SK-MEL-5 (cell line): ENCODE measurements at places on chromosomes 2 and 18.

GRCh38 chr2:109690457-109690821 is 76.3 kb downstream of the SOWAHC start:
- DNase-seq = no peak

DNA sequence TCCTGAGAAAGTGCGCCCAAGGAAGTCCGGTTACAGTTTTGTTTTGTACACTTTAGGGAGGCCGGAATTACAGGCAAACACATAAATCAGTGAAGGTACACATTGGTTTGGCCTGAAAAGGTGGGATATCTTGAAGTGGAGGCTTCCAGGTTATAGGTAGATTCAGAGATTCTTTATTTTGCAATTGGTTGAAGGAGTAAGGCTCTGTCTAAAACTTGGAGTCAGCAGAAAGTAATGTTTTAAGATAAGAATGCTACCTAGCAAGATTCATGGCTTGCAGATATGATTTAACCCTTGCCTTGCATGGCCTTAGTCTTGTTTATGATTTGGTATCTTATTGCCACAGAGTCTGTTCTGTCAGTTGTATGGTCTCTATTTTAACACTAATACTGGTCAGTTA is 165.9 kb upstream of the NDUFV2 start:
- no peak for DNase-seq

- no peak for DNase-seq
These were observed 22.5 kb downstream of the CFLAR start for GRCh38 chr2:201138401-201138970.

DNA sequence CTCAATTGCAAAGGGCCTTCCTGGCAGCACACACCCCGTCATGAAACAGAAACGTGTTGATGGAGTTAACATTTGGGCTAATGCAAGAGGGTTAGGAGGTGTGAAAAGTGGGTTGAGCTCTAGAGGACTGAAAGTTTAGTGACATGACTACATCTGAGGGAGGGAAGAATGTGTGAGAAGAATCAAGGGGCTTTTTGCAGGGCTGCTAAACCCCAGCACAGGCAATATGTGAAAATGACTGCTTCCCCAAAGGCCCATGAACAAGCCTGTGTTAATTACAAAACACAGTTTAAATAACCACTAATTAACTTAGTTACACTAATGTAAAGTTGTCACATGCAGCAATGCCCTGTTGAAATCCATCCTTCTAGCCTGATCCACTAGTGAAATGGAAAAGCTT is 63.4 kb upstream of the PEX13 start:
- DNase-seq = no peak

GRCh38 chr2:85388878-85389538 is 21.2 kb downstream of the CAPG start:
- no peak for DNase-seq

DNA sequence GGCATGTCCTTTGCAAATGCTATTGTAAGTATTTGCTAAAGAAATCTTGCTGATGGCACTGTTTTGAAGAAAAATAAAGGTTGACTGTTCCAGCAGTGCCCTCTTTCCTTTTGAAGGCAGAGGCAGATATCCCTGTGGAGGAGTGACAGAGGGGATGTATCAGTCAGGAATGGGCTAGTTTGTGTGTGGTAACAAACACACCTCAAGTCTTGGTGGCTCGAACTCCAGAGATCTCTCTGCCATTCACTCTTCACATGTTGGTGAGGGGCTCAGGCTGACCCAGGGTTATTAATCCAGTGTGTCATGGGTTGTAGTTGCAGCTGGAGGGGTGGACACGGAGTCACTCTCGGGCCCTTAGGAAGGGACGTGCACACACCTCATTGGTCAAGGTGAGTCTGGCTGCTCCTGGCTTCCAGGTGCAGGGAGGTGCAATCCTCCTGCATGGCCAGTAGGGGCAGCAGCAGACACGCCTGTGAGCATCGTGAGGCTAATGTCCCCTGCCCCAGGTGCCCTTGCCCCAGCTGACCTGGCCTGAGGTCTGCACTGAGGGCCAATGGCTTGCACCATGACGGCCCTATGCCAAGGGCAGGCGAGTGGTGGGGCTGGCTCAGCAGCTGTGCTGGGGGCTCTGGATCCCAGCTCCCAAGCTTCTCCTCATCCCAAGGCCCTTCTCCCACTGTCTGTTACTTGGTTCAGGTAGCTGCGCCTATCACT is 146.5 kb downstream of the ASB1 start:
- DNase-seq = peak; percentile 42
